Ovary (tissue), 10 donors: ENCODE measurements at places on chromosomes 5 and 9. TPM values are rescaled to one million over a fixed set of nuclear protein-coding genes. Genes with fewer than 3 reads are reported as not detected.

The CXCL14 gene
- polyA plus RNA-seq, result 23.3 TPM

The SLCO6A1 gene
- not detected for polyA plus RNA-seq

The NIM1K gene
- polyA plus RNA-seq, result 0.47 TPM

The ACTBL2 gene
- polyA plus RNA-seq, result not detected

The RAB14 gene
- polyA plus RNA-seq, result 96.6 TPM

The MYOZ3 gene
- polyA plus RNA-seq, result 2.7 TPM

The CTSV gene
- 0.67 TPM for polyA plus RNA-seq

The ORM2 gene
- polyA plus RNA-seq, result 0.52 TPM

The KIF24 gene
- polyA plus RNA-seq, result 1.1 TPM

The COL5A1 gene
- polyA plus RNA-seq, result 54.6 TPM

The ADRB2 gene
- 2.0 TPM for polyA plus RNA-seq

The PCDHAC1 gene
- polyA plus RNA-seq, result 0.15 TPM

The CKMT2 gene
- polyA plus RNA-seq, result 11.1 TPM

The MZB1 gene
- 1.7 TPM for polyA plus RNA-seq

The ZDHHC11B gene
- 2.9 TPM for polyA plus RNA-seq

The PGM5 gene
- 124 TPM for polyA plus RNA-seq

The CBY3 gene
- polyA plus RNA-seq, result not detected

The WDR31 gene
- 4.6 TPM for polyA plus RNA-seq

The TRIM36 gene
- 1.5 TPM for polyA plus RNA-seq

The SLC26A2 gene
- 13.3 TPM for polyA plus RNA-seq

The RNF183 gene
- polyA plus RNA-seq, result not detected

The DIRAS2 gene
- polyA plus RNA-seq, result not detected

The PCDH12 gene
- polyA plus RNA-seq, result 1.6 TPM

The SOX30 gene
- 0.15 TPM for polyA plus RNA-seq

The PCDHGA1 gene
- polyA plus RNA-seq, result 0.29 TPM

The PCDHGA5 gene
- polyA plus RNA-seq, result 3.2 TPM

The FGF10 gene
- polyA plus RNA-seq, result 7.2 TPM
